ENCODE measurements at places on chromosomes 13 and 19. TPM values are rescaled to one million over a fixed set of nuclear protein-coding genes. Genes with fewer than 3 reads are reported as not detected.

Gene PGLYRP2
- total RNA-seq = not detected

Gene HSPB6
- 662 TPM for total RNA-seq

Gene CDX2
- total RNA-seq = not detected

- no peak for DNase-seq
Observed at GRCh38 chr13:87052731-87053130, 618.4 kb upstream of the SLITRK5 start.
